ENCODE measurements at places on chromosomes 5 and 9.

DNA sequence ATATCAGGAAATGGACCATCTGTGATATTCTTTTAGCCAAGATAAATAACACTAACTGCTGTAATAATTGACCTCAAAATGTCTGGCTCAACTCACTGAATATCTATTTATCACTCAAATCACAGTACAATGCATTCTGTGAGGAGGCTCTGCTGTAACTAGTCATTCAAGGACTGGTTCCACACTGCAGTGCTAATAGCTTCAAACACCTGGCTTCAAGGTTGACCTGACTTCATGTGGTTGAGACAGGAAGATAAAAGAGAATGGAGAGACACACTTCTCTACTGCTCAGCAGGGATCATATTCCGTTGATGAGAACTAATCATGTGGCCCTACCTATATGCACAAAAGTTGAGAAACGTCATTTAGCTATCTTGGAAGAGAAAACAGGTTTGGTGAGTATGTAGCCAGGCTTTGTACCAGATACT, 3.4 kb upstream of the RHOBTB3 start:
- DNase-seq, result no peak

DNA sequence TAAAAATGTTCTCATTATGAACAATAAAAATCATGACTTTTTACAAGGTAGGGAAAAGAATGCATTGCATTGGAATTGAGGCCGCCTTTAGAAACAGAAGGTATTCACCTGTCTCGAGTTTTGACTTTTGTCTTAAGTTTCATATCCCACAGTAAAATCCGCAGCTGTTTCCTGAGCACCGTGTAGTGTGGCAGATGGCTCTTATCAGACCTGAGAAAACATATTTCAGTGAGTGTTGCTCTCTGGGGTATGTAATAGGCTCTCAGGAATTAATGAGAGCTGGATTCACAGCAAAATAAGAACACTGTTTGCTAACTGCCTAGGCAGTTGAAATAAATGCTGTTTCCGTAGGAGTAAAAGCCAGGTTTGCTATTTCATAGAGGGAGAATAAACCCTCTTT, 221.4 kb downstream of the CFAP90 start:
- DNase-seq, result no peak

- DNase-seq, result no peak
Measured at GRCh38 chr5:93782978-93783377, 41.6 kb upstream of the POU5F2 start.

- DNase-seq, result no peak
Measured at GRCh38 chr9:69317081-69317480, 7.9 kb upstream of the ENTREP1 start.

GRCh38 chr9:9746826-9747225, 866.0 kb downstream of the PTPRD start:
- no peak for DNase-seq

GRCh38 chr9:80873861-80874260, 815.5 kb downstream of the TLE1 start:
- no peak for DNase-seq

DNA sequence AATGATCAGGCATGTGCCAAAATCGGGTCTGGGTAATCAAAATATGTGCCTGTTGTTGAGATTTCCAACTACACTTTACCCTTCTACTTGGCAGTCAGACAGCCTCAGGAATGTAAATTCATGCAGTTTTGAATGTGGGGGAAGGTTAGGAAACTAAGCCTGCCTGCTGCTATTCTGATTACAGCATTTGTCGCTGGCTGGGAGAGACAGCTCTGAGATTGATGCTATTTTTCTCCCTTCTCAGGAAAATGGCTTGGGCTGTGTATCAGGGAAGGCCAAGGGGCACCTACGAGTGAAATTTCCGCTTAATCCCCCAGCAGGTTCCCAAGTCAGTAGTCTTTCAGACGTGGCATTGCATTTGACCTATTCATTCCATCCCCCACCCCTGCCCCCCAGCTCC, 3.6 kb upstream of the RGS7BP start:
- no peak for DNase-seq

DNA sequence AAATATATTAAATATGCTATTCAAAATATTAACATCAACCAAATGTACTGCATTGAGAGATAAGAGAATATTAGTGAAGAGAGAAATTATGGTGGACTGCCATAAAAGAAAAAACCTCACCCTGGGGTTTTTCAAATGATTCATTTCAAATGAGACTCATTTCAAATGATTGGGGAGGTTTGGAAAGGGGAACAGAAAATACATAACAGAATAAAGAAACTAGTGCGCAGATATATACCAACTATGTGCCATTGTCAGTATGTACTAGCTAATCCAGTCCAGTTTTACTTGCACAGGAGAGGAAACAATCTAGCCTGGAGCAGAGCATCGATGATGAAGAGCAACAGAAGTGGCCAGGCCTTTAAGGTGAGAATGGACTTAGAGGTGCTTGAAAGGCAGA, 651.6 kb upstream of the RORB start:
- DNase-seq, result no peak

GRCh38 chr9:112744177-112744576, 6.4 kb upstream of the SNX30 start:
- no peak for DNase-seq

- no peak for DNase-seq
Measured at GRCh38 chr9:7542693-7543092, 256.9 kb downstream of the DMAC1 start.

GRCh38 chr5:132947671-132948070, 15.8 kb downstream of the AFF4 start:
- DNase-seq, result no peak

DNA sequence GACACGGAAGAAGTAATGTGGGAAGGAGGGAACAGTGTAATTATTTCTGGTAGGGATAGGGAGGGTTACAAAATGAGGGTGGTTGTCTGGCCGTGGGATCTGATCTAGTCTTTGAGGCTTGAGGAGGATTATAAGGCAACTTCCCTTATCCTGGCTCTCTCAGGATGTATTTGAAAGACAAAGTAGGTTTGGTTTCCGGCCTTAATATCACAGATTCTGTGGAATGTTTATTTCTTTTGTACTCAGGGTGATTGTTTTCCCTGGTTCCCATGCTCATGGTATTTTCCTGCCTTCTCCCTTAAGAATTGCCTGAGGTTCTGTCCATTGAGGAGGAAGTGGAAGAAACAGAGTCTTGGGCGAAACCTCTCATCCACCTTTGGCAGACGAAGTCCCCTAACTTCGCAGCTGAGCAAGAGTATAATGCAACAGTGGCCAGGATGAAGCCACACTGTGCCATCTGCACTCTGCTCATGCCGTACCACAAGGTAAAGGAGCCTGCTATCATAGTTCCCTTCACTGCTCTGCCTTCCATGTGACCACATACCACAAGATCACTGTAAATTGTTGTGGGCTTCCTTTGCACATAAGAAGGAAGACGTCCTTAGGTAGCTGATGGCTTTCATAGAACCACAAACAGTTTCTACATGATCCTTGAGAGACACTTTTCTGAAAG, 253.8 kb downstream of the KDM4C start:
- DNase-seq, result no peak

- no peak for DNase-seq
Measured at GRCh38 chr5:10912435-10912834, 151.4 kb upstream of the DAP start.

DNA sequence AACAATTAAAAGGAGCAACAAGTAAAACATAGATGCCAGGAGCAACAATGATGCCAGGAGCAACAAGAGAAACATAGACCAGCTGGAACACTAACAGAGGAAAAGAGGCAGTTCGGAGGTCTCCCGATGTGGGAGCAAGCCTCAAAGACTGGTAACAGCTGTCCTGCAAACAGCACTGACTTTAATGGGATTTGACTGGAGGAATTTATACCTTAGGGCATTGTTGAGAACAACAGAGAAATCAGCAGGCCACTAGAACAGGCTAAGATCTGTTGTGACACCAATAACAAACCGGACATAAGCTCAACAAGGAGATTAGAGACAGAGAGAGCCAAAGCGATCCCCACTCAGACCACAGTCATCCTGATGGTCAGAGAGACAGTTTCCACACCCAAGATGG, 11.8 kb upstream of the SYK start:
- no peak for DNase-seq

DNA sequence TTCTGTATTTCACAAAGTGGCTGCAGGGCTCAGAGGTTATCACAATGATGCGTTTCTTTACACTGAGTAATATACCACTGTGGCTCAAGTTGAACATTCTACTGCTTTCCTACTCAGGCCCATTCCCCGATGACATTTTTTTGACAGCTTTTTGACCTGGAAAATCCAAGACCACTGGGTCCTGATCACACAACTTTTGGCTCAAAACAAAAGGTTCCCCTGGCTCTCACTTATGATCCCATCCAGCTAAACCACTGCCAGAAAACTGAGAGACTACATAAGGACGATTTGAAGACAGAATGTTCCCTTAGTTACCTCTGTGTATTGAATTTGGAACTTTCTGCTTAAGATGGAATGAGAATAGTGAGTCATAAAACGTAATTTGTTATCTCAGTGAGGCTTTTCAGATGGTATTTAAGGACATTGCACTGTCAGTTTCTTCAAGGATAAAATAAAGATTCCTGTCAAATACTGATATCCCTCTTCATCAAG, 78.0 kb upstream of the FBXL7 start:
- DNase-seq, result no peak

DNA sequence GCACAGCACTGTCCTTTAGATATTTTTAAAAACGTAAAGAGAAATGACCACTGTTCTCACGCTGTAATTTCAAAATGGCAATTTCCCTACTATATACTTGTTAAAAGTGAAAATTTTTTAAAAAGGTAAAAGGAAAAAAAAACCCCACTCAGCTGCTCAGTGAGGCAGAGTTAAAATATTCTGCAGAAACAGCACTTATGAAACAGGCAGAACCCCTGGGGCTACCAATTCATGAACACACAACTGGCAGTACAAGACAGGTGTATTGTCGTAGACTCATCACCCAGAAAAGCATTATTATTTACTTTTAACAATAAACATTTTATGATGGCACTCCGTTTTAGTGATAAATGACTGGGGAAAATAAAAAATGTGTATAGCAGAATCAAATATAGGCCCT, 1.5 kb upstream of the RASGRF2 start:
- DNase-seq, result no peak

DNA sequence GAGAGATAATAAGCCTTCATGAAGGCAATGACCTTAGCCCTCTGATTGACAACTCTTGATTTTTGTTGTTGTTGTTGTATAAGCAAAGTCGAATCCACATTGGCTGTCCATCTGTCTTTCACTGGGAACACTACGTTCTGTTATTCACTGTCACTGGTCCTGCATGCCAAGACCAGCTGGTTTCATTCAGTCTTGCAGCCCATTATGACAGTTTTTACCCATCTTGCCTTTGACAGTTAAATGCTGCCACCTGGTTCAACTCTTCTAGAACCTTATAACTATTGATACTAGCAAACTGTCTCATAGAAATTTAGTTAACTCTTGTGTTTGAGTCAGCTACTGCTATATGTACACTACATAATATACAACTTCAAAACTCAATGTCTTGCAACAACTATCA, 382.3 kb upstream of the CDH10 start:
- no peak for DNase-seq

GRCh38 chr5:172402531-172403188, 51.7 kb downstream of the SH3PXD2B start:
- DNase-seq, result no peak

DNA sequence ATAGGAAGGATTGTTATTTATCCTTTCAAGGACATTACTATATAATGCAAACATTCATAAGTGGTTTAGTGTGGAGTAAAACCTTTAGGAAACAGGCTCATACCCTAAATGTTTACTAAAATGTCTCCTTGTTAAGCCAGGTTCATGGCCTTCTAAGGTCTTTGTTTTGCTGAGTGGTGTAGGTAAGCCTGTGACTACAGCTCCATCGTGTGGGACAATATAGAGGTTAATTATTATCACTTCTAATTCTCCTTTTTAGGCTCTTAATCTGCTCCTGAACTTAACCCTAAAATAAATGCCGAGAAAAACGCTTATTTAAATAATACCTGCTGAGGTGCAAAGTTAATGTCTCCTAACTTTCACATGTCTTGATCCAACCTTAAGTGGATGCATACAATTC, 43.8 kb downstream of the SPINK5 start:
- no peak for DNase-seq

DNA sequence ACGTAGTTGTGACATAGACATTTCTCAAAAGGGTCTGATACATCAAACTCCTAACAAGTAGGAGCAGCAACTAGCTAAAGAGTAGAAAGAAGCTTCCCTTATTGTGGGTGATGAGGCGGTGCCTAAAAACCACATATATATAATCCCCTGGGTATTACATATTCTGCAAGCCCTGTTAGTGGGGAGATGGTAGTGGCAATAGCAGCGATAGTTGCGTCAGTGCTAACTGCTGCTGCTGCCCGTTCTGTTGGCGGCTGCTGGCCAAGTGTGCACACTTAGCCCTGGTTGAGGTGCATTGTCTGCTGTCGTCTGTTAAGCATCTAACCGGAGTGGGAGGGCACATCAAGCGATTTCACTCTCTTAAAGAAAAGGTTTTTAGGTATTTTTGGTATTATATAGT, 35.8 kb downstream of the VLDLR start:
- DNase-seq, result no peak

DNA sequence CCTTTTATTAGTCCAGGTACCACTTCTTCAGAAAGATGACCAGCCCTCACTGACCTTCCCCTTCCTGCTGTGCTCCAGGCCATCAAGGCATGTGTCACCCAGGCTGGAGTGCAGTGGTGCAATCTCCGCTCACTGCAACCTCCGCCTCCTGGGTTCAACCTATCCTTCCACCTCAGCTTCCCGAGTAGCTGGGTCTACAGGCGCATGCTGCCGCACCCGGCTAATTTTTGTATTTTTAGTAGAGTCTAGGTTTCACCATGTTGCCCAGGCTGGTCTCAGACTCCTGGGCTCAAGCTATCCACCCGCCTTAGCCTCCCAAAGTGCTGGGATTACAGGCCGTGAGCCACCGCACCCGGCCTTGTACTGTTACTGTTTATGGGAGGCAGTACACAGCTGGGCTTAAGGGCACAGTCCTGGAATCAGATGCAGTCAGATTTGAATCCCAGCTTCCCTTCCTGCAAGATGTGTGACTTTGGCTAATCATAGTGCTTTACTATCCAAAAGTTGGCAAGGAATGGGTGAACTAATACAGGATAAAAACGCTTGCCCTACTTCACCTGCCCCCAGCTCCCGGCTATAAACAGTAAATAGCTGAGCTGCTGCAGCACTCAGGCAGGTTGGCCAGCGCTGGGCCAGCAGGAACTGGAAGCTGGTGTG, 483 bp upstream of the EIF4EBP3 start:
- no peak for DNase-seq

DNA sequence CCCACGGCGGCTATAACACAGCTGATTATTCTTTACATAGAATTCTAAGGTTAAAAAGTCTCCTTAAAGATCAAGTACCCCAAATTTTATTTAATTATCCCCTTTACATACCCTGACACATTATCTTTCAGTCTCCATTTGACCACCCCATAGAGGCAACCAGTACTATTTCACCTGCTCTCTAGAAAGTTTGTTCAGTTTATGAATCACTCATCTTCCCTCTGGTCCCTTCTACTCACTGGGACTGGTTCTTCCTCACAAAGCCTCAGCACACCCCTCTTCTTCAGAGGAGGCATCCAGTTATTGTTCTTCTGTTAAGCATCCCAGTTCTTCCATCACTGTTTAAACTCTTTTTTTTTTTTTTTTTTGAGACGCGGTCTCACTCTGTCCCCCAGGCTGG, 42.8 kb downstream of the PPP1R2B start:
- no peak for DNase-seq

- no peak for DNase-seq
Measured at GRCh38 chr9:20419533-20419932, 202.8 kb downstream of the MLLT3 start.

All from RWPE2 (cell line).